IPS DF 6.9 (cell line): ENCODE measurements at places on chromosomes 3 and 15.

DNA sequence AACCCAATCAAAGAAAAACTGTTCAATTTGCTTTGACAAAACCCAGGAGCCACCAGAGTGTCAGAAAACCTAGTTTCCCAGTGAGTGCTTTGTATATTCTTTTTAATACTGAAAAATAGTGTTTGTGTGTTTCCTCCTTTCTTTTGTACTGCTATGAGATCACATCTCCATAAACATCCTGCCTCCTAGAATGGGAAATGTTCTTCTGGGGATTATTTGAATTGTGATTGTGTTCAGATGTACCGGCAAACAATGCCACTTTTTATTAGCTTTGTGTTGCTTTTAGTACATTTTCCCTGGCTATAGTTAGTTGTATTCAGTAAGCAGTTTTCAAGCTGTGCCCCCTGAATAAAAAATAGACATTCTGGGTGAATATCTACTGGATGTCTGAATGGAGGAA is 148.0 kb upstream of the NR2E3 start:
- DNase-seq: no peak

DNA sequence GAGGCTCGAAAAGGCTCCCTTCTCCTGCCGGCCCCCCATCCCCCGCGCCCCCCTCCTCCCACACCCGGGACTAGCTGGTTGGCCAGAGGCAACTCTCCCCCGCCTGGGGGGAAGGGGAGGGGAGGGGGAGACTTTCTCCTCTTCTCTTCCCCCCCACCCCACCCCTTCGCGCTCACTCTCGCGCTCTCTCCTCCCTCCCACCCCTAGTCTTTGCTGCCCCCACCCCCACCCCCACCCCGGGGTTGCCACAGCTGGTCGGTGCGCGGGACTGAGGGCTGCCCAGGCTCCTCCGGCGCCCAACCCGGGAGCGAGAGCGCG is 710 bp downstream of the MECOM start:
- no peak for DNase-seq

DNA sequence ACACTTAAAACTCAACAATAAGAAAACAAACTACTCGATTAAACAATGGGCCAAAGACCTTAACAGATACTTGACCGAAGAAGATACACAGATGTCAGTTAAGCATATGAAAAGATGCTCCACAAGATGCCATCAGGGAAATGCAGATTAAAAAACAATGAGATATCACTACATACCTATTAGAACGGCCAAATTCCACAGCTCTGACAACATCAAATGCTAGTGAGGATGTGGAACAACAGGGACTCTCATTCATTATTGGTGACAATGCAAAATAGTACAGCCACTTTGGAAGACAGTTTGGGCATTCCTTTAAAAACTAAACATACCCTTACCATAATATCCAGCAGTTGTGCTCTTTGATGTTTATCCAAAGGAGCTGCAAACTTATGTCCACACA is 59.1 kb upstream of the UBE3A start:
- no peak for DNase-seq

- no peak for DNase-seq
Observed at GRCh38 chr15:73296609-73297353, 72.0 kb downstream of the HCN4 start.

- DNase-seq: no peak
Observed at GRCh38 chr3:52920841-52921240, 23.5 kb upstream of the STIMATE start.

DNA sequence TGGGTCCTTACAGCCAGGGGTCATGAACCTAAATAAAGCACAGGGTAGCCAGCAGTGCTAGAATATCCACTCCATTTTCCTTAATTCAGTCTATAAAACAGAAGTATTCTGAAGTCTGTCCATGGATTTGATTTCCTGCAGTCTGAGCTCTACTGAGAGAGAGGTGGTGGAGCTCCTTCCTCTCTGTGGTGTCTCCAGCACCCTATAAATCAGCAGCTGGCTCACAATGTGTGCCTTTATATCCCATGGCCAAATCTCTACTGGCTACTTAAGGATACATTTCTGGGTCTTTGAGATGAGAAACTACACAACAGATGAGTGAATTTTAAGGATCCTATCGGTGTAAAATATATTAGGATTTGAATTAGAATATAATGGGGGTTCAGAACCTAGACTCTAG is 339.9 kb upstream of the RBMS3 start:
- DNase-seq: no peak

DNA sequence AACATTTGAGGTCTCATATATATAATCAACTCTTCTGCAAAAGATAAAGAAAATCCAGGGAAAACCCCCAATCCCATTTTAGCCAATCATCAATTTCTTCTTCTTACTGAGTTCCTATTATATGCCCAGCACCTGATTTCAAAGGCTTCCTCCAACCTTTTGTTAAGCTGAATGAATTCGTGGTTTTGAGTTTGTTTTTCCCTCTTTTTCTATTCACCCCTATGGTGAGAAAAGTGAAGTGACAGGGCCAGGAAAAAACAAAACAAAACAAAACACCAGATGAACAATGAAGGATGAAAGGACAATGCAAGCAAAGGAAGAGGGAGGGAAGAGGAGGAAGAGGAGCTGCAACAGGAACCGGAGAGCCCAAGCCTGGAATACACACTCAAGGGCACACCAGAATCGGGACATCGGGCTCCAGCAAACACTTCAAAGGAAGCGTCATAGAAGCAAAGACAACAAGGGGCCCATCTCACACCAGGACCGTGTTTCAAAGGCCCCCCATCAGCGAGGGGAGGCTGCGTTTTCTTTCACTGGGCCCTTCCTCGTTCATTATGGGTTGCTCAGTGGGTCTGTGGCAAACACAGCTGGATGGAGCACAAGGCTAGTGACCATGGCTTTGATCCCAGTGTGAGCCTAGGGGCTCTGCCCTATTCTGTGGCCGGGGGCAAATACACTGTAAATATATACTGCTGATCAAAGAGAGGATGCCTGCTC is 50.2 kb downstream of the VGLL4 start:
- DNase-seq: no peak

DNA sequence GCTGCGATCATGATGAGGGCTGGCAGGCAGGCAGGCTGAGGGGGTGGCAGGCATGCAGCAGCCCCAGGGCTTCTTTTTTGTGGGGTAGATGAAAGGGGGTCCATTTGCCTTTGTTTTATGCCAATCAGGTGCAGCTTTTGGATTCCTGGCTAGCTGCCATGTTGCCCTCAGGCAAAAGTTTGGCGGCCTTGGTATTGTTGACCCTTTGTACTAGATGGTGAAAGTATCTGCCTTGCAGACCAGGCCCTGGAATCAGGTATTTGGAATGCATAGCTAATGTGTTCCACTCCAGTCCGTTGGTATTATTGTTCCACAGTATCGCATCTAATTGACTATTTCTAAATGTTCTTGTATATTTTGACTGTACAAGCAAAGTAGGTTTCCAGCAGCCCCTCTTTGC is 35.0 kb downstream of the EEFSEC start:
- no peak for DNase-seq

DNA sequence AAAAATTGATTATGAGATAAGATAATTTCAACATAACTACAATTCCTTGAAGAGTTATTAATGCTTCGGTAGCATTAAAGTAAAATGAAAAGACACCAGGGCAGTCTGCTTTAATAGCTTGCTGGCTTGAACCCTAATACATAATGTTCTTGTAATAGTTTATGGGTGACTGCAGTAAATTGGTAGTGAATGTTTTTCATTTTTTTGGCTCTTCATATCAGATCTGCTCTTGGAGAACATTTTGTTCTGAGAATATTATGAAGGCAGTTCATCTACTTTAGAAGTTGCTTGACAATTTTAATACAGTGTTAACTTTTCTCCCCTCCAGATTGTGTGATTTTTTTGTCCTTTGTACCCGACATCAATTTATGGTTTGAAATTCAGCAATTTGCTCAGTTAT is 128.4 kb downstream of the ZBTB20 start:
- no peak for DNase-seq

DNA sequence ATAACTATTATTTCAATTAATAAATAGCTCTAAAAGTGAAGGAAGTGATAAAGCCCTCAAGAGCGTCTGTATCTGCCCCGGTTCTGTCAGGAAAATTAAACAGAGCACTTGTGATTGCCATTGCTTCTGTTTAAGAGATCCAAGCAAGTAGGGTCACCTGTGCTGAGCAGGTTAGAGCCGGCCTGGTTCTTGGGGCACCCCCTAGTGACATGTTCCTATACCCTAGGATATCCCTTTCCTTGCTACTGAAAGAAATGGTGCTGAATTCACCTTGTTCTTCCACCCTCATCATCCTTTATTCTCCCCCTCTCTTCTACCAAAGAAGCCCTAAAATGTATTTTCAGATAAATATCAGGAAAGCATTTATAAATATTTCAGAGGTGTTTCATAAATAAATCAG is 323.5 kb downstream of the RORA start:
- no peak for DNase-seq

DNA sequence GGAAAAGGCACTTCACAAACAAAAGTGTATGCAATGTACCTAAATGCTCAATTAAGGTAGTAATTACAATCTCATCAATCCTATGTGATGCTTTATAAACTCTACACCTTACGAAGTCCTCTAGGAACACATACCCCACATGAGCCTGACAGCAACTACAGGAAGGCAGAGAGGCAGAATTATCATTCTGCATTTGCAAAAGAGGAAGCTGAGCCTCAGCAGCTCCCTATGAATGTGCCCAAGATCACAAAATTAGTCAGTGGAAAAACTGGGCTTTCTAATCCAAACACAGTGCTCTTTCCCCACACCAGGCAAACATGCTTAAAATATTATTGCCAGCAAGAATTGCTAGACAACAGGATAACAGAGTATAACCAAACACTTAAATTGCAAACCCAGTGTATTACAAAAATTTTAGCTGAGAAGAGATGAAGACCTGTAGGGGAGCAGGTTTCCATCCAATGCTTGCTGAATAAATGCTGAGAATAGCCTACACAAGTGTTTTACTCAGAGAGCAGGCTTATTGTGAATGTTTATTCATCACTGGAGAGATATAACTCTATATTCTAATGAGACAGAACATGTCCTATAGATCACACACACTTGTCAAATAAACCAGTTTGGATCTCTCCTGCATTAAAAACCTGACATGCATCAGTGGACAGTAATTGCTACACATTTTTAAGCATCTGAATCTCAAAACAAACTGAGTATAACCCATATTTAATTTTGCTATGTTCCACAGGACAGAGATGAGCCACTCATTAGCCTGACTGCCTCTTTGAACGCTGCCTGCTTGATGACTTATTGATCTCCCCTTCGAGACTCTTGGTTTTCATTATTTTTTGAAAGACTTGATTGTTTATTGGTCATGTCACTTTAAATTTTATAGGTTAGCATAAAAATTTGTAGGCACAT is 62.2 kb downstream of the PLCH1 start:
- DNase-seq: no peak

- no peak for DNase-seq
Observed at GRCh38 chr15:65329288-65329983, 25.0 kb downstream of the RNU5B-1 start.
